Hematopoietic multipotent progenitor cell treated with erythropoietin and hydrocortisone succinate and interleukin-3 and kit ligand, for 6 days (in vitro differentiated cells): ENCODE measurements at places on chromosomes 12 and 14.

- DNase-seq, result no peak
These were observed 42.9 kb downstream of the DAD1 start for GRCh38 chr14:22545842-22546721.

DNA sequence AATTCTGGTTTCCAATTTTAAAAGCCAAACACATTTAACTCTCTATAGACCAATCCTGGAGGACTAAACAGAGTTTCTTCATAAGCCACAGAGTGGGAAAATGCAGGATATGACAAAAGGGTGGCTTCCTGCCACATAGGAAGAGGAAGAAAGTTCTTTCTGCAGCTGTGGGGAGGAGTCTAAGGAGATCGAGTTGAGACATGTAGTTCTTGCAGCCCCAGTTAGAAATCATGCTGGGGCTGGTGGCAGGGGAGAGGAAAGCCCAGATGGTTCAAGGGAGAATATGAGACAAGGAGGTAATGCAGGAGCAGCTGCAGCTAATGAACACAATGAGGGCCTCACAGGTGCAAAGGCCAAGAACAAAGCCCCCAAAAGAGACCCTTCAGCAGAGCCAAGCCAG, 85.0 kb upstream of the ARID2 start:
- peak; percentile 64 for DNase-seq

DNA sequence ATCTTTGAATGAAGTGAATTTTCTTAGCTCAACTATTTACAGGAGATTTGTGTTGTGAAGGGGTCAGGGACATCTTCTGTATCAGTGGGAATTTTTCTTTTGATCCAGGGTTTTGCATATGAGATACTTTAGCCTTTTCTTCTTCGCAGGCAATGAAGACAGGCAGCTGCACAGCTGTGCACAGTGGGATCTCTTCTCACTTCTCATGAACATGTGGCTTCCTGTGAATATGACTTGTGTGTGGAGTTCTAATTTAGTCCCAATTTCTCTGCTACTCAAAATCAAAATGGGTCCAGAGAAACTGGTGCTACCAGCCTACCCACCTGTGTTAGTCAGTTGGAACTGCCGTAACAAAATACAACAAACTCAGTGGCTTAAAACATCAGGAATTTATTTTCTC, 37.8 kb downstream of the ARF6 start:
- DNase-seq, result no peak

GRCh38 chr12:65263777-65264176, 14.7 kb upstream of the MSRB3 start:
- DNase-seq, result no peak
